ENCODE measurements at places on chromosomes 1 and 21.

- no peak for DNase-seq
These were observed 15.0 kb upstream of the TEKT2 start for GRCh38 chr1:36068866-36069265.

GRCh38 chr1:53390261-53390660, 62.4 kb upstream of the LRP8 start:
- DNase-seq, result no peak

DNA sequence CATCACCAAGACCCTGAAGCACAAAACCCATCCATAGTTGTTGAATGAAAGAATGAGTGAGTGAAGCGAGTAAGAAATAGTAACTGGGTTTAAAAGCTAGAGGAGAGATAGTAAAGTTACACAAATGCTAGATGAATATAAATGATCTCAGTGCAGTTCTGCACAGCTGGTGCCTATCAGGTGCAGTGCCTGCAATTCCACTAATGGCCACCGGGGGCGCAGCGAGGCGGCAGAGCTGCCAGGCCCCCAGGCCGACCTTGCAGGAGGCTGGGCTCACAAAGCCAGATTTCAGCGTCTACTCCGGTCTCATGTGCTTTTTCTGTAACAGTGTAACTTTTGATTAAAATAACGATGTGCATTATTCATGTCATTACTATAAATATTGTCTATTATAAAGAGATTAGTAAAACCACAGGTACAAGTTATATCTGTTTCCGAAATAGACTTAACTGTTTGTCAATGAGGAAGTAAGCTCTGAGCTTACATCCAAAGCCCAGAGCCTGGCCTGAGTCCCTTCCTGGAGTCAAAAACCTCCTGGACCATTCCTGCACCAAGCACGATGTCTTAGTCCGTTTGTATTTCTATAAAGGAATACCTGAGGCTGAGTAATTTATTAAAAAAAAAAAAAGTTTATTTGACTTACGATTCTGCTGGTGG, 477.6 kb downstream of the NPHP4 start:
- peak; percentile 80 for DNase-seq

DNA sequence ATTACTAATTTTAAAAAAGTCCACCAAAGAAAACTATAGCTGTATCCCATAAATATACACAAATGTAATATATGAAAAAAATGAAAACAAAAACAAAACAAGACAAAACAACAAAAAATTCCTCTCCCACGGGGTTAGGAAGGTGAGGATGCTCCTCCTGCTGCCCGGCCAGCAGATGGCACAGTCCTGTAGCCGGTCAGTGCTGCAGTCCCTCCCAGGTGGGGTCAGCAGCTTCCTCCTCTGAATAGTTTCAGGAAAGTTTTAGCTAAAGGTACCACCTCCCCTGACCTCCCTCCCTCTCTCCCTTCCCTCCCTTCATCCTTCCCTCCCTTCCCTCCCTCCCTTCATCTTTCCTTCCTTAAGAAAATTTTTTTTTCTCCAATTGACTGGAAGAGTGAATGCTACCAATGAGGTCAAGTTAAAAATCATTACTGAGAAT, 67.8 kb upstream of the BCL10 start:
- no peak for DNase-seq

DNA sequence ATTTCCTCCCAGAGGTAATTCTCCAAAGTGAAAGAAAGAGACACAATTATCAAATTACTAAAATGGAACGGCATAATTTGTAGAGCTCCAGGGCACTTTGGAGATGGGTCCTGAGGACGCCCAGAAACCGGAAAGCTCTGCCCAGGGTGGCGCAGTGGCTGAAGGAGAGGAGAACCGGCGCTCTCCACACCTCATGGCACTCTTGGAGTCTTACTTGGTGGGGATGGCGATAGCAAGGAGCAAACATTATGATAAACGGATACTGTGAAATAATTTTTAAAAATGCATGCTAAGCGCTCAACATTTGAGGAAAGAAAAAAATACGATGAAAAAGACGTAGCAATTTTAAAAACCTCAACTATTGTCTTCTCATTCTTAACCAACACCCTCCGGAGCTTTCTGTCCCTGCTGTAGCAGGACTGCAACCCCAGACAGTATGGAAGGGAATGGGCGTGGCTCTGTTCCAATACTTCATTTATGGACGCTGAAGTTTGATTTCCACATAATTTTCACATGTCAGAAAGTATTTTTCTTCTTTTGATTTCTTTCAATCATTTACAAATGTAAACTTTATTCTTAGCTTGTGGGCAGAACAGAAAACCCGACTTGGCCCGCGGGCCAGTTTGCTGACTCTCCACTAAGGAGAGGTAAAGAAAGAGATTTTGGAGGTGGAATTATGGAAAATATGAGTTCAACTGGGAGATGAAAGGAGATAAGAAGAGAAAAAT, 1.1 kb downstream of the S100A11 start:
- DNase-seq, result peak; percentile 41

GRCh38 chr1:110337704-110338308, 1.4 kb upstream of the RBM15 start:
- peak; percentile 62 for DNase-seq

- DNase-seq, result peak; percentile 53
These were observed 2.6 kb downstream of the COL16A1 start for GRCh38 chr1:31701091-31701736.

DNA sequence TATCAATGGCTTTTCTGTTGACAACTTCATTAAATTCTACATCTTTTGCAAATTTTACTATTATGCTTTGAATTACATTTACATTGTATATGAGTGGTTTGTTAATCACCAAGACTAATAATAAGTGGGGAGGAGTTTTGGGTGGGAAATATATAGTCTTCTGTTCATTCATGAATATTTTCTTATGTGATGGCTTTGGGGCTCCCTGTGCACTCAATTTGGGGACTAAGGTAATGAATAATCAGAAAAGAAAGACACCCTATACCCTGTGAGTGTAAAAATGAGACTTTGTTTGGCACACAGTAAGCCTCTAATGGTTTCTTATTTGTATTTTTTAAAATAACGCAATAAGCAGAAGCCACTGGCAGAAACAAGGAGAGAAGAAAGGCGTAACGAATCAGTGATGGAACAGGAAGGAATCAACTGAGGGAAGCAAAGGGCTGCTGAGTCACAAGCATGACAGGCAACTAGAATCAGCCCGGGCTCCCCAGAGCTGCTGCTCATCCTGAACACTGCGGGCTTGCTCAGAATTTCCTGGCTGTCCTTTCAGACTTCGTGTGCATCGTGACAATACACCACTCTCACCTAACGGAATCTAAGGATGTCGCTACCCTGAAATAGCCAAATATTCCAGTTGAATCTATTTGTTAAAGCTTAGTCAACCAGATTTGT, 20.8 kb upstream of the RGS2 start:
- DNase-seq, result no peak

- DNase-seq, result no peak
These were observed 91.6 kb upstream of the TTC39A start for GRCh38 chr1:51421964-51422363.

DNA sequence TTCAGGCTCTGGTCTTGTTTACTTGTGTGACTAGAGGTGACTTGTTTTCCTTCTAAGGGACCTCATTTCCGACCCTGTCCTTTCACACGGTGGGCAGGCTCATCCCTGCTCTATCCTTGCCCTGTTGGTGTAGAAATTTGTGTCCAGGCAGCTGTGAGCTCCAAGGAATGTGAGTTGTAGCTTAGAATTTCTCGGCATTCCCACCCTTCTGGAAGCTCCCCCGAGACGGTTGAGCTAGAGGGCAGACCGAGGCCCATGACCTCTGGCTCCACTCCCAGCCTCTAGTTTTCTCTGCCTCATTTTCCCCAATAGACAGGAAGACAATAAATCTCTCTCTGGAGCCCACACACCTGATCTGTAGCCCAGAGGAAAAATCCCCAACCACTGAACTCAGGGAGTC, 100.9 kb downstream of the NAV1 start:
- DNase-seq, result no peak

DNA sequence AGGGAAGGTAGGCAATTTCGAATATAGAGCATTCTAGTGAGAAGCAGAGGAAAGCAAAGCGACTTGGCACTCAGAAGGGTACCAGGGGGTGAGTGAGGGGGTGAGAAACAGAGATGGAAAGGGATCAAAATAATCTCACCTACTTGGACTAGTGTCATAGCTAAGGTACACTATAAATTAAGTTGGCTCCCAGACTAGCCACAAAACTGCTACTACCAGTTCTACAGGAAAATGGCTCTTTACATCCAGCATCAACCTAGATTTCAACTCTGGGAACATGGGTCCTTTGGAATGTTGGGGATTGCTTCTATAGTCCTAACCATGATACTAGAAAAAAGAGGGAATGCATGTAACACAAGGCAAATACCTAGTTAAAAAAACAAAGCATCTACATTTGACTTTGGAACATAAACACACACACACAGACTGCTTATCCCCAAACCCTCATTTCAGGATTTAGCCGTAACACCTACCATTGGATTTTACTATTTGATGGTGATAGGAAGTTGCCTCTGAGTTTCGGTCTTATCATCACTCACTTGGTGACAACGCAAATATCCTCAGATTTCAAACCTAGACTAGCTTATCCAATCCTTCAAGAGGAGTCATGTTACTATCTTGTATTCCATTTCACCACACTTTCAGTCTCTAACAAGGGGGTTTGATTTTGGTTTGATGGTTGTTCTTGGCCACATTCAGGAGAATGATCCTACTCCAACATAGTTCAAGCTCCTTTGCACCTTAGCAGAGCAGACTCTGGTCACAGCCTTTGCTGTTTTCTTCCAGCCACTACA, 5.6 kb downstream of the ZBTB21 start:
- no peak for DNase-seq

DNA sequence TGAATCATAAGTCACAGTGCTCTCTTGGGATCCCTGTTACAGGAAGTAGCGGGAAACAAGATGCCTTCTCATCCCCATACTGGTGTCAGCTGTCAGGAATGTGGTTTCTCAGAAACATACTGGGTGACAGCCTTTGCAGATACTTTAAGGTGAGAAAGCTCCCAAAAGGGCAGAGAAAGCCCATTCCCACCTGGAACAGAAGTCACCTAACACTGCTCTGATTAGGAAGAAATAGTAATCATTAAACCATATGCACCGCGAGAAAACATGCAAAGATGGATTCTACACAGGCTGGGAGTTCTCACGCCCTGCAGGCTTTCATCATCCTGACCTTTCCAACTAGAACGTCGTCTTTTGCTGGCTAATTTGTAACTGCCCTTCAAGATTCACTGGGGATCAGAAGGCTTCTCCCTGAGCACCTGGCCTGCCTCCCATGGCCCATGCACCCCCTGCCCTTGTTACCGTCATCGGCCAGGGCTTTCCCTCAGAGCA, 46.2 kb upstream of the SLC44A3 start:
- DNase-seq, result no peak

DNA sequence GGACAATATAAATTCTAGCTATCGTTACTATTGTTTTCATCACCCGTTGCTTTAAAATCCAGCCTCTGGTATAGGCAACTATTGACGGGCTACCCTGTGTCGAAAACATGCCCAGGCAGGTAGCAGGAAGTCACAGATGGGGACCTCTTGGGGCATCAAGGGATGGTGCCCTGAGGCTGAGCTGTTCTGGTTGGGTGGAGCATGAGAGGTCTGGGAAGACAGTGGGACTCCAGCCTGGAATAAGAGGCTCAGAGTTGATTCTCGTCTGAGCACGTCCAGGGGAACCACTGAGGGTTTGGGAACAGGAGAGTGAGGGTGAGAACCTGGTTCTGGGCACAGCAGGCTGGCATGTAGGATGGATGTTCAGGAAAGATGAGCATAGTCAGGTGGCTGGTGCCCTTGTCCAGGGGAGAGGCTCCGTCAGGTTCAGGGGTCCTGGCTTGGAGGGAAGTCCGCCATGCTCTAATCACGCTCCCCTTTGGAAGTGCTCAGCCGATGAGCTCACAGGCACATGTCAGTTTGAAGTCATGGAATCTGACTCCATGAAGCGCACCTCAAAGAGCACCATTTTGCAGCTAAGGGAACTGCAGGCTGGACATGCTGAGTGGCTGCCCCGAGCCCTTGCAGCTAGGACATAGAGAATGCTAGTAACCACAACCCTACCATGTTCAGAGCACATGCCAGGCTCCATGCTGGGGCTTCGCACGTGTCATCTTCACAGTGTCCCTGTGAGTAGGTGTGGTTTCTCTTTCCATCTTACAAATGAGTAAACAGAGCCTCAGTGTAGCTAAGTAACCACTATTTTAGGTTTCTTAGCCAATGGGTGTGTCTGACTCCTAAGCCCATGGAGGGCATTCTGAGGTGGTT, 21.0 kb downstream of the PCSK9 start:
- peak; percentile 33 for DNase-seq

DNA sequence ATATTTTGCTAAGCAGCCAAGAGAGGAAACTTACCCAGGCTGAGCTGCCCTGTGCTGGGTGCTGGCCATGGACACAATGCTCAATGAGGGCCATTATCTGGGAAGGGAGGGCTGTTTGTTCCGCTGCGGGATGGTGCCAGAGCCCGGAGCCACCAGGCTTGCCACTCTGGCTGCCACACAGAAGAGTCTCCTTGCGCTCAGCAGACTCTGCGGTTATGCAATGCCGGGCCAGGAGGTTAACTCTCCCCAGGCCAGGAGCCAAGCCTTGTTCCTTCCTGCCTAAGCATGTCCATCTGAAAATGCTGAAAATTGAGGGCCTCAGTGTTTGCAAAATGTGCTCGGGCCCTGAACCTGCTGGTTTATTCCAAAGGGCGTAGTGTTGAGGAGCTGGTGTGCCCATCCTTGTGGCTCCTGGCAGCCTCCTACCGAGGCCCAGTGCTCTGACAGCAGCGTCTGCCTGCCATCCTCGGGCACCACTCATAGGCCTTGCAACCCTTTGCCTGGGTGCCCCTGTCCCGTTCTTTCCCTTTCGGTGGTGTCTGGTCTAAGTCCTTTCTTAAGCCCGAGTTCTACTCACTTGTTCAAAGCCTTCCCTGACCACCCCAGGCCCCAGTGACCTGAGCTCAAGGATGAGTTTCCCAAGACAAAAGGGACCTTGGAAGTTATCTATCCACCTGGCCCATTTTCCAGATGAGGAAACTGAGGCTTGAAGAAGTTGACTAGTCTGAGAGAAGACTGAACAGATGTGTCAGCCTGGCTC, 133.8 kb upstream of the EDN2 start:
- no peak for DNase-seq

- DNase-seq, result no peak
These were observed 21.5 kb upstream of the FAM43B start for GRCh38 chr1:20530901-20531300.

- no peak for DNase-seq
These were observed 8.0 kb downstream of the VWA5B1 start for GRCh38 chr1:20298626-20299025.

Measured in stimulated activated CD4-positive, alpha-beta T cell treated with anti-CD3 and anti-CD28 coated beads, Interleukin-15, amount 100 ng/mL, for 24 hours (primary cell).